ENCODE measurements at places on chromosomes 4 and X.

DNA sequence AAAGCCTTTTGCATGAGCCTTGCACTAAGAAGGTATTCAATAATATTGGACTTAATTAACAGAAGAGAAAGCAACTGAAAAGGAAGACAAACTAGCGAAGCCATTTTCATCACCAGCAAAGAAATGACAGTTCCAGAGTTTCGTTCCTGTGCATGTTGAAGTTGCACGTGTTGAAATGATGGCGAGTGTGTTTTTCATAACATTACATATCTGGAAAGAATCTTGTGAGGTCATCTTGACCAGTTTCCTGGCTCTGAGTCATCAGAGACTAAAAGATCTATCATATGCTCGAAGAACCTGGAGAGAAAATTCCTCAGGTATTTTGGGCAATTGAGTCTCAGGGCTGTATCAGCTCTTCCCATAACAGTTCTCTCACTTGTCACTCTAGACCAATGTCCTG is 106.2 kb upstream of the MAML3 start:
- DNase-seq, result peak; percentile 34

- DNase-seq, result peak; percentile 26
Observed at GRCh38 chr4:6372649-6373525, 99.5 kb downstream of the PPP2R2C start.

GRCh38 chr4:117156806-117157205 is 71.4 kb upstream of the TRAM1L1 start:
- no peak for DNase-seq

DNA sequence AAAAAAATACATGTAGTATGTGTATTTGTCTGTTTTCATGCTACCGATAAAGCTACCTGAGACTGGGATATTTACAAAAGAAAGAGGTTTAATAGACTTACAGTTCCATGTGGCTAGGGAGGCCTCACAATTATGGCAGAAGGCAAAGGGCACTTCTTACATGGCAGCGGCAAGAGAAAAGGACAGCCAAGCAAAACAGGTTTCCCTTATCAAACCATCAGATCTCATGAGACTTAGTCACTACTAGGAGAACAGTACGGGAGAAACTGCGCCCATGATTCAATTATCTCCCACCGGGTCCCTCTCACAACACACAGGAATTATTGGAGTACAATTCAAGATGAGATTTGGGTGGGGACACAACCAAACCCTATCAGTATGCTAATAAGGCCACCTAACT is 137.0 kb upstream of the ELOVL6 start:
- DNase-seq, result no peak

DNA sequence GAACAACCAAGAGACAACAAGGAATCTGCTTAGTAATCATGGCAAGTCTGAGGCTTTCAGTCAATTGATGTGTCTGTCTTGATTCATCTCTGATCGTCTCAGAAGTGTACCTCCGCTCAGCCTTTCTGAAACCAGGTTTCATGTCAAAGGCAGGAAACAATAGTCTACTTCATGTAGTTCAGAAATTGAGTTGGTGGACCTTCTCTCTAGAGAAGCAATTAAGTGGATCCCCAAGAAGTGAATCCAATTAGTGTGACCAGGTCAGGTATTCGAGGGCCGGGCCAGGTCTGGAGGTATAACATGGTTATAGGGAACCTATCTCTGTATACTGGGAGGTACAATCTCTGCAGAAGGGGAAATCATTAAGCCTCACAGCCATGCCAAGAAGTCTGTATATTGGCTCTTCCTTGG is 32.0 kb downstream of the DAPP1 start:
- DNase-seq, result no peak

- DNase-seq, result peak; percentile 25
Observed at GRCh38 chrX:50805276-50805675, 8.7 kb downstream of the SHROOM4 start.

- no peak for DNase-seq
Observed at GRCh38 chrX:130130990-130131389, 20.7 kb upstream of the ELF4 start.

DNA sequence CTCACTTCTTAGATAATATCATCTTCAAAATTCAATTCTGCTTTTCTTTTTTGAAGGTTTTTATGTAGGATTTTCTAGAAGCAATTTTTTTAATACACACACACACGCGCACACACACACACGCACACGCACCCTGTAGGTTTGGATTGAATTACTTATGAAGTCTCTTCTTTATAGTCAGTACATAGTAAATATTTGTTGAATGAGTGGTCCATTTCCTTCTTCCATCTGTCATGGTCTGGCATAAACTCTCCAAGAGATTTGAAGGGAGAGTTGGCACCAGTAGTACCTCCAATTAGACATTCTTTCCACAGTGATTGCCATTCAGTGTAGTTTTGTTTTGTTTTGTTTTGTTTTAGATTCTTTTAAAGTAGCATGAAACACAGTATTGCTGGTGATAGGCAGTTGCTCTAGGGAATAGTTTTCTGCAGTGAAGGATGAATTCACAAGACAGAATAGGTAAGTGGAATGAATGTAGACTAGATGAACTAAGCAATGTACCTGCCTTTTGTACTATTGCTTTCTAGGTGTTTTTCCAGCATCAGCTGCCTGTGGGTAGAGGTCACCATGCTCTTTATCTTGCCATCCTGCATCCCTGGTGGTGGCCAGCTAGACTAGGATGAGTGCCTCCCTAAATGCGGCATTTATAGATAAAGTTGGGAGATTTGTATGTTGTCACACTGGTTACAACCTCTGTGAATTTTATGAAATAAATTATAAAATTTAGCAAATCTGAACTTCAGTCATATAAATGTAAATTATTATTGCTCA is 20.5 kb downstream of the PDLIM5 start:
- DNase-seq, result peak; percentile 85

GRCh38 chr4:99356992-99357391 is 4.4 kb upstream of the ADH1C start:
- DNase-seq, result no peak

DNA sequence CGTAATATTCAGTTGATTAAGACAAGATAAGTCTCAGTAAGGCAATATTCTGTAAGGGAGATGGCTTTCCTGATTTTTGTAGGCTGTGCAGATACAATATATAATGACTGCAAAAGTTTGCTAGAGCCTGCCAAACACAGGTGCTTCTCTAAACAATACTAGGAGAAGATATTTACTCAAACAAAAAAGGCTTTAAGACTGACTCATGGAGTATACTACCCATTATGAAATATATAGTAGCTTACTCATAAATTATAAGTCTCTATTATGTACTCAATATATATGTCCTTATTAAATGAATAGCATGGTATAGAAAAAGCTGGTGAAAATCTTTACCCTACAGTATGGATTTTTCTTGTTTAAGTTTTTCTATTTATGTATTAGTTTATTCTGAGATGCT is 93.2 kb upstream of the IL15 start:
- no peak for DNase-seq

- DNase-seq, result no peak
Observed at GRCh38 chrX:46750889-46751288, 8.0 kb downstream of the SLC9A7 start.

DNA sequence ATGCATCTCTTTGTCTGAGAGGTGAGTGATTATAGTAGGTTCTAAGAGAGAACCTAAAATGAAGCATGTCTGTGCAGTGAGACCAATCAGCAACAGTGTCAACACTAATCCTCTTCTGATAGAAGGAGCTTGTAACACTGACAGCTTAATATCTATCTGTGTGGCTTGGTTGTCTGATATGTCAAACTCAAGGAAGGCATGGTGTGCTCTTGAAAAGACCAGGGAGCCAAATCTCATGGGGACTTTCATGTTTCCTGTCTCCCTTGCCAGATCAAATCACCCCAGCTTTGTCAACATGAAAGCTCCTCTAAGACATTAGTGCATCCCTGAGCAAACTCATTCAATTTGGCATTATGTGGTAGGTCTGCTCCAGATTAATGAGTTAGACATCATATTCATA is 95.4 kb downstream of the ANOS1 start:
- DNase-seq, result no peak

GRCh38 chr4:55352726-55353125 is 6.7 kb downstream of the SRD5A3 start:
- no peak for DNase-seq

DNA sequence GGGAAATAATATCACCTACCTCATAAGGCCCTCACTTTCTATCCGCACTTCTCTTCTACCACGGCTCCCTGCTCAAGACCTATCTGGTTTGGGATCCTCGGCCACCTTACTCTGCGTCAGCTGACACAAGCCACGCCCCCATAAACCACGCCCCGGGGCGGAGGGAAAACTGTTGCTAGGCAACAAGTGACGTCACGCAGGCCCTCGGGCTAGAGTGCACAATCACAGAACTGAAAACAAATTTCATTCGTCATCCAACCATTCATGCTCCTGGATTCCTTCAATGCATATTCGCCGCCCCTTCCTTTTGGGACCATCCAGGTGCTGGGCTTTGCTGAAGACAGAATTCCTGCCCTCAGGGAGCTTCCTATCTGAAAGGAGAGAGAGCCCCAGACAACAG is 66.3 kb downstream of the SMC1A start:
- DNase-seq, result peak; percentile 20

GRCh38 chr4:24872720-24873119 is 40.1 kb downstream of the CCDC149 start:
- no peak for DNase-seq

- no peak for DNase-seq
Observed at GRCh38 chrX:85379174-85379907, at the start of gene POF1B. Gene POF1B (minus strand): TSS chrX:85379665. CDS start chrX:85379454, 211 bp downstream.

- peak; percentile 29 for DNase-seq
Observed at GRCh38 chrX:64894454-64895038, 81.7 kb downstream of the ZC4H2 start.

DNA sequence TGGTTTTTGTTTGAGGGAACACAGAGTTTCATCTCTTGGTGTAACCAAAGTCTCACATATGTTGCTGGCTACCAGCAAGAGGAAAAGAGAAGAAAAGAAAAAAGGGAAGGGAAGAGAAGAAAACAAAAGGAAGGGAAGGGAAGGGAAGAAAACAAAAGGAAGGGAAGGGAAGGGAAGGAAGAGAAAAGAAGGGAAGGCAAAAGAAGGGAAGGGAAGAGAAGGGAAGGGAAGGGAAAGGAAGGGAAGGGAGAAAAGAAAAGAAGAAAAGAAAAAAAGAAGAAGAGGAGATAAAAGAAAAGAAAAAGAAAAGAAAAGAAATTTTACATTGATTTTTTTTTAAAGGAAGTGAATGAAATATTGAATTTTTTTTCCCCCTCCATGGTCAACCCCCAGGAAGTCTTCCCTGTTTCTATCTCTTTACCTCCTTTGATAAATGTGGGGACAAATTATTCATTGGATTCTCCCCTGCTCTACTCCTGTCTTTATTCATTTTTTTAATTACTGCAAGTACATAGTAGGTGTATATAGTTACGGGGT is 228.0 kb downstream of the SHOX start:
- no peak for DNase-seq

DNA sequence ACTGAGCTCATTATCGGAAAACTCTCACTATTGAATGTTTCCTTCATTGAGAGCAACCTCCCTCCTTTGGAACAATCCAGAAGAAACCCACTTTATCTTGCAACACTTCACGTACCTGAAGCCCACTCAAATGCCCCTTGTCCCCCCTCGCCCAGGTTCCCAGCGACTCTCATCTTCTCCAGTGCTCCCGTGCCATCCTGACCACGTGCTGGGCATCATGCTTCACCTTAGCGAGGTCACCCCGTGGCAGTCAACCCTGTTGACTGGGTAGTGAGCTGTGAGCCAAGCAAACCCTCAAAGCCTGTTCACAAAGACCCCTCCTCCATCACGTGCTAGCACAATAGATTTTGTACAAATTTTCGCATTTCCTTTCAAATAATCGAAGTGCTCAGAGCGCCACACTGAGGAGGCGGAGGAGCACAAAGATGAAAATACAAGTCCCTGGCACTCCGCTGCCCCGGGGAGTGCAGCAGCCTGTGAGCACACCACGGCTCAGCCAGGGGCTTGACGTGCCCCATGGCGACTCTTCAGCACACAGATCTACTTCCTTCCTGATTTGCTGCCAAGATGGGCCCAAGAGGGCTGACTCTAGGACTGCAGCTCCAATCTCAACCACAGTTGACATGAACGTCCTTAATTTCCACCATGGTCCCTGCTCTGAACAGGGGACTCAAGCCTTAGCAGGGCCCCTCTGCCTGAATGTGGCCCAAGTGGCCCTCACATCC is 15.6 kb downstream of the PDZD4 start:
- no peak for DNase-seq

GRCh38 chrX:9866633-9867032 is 80.4 kb downstream of the SHROOM2 start:
- peak; percentile 25 for DNase-seq

DNA sequence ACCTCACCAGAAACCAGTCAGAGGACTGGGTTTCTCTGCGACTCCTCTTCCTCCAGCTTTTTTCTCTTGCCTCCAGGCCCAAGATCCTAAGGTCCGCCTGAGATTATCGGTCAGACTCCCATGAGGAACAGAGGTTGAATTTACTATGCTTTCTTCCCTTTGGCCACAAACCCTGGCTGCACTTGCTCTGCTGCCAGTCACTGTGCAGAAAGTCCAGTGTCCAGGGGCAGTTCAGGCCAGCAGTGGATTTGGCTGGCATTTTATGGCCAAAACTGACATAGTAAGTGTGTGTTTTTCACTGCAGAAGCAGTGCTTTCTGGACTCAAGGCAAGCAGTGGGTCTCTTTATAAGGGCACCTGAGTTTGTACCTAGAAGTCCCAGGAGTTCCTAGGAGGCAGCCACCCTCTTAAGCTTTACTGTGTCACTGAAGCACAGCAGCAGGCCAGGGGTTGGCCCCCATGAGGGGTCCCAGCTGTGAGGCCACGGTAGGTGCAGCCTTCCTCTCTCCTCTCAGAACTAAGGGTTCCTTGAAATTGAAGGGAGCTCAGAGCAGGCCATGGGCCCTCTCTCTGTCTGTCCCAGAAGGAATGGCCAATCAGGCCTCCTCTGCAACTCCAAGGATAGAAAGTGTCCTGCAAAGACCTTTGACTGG is 3.4 kb downstream of the RTL5 start:
- DNase-seq, result no peak

GRCh38 chr4:155187989-155188388 is 20.4 kb upstream of the NPY2R start:
- DNase-seq, result no peak

- peak; percentile 65 for DNase-seq
Observed at GRCh38 chr4:154126276-154126675, 337.4 kb upstream of the SFRP2 start.

DNA sequence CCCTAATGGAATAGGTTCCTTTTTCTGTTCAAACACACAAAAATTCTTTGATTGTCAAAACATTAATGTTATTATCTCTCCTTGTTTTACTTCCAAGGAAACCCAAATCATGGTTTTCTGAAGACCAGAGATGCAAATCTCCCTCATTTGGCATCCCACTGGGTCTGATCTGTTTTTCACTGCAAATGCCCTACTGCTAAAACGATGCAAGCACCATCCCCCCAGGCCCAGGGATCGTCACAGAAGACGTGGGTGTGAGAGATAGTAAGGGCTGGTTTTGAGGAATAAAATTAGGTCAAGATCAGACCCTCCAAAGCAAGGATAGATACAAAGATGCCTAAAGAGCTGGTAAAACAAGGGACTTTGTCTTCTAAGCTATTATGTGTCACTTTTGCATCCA is 33.6 kb downstream of the GSPT2 start:
- no peak for DNase-seq

Data from cardiac fibroblast (primary cell).